ENCODE measurements at places on chromosomes 4 and X.

DNA sequence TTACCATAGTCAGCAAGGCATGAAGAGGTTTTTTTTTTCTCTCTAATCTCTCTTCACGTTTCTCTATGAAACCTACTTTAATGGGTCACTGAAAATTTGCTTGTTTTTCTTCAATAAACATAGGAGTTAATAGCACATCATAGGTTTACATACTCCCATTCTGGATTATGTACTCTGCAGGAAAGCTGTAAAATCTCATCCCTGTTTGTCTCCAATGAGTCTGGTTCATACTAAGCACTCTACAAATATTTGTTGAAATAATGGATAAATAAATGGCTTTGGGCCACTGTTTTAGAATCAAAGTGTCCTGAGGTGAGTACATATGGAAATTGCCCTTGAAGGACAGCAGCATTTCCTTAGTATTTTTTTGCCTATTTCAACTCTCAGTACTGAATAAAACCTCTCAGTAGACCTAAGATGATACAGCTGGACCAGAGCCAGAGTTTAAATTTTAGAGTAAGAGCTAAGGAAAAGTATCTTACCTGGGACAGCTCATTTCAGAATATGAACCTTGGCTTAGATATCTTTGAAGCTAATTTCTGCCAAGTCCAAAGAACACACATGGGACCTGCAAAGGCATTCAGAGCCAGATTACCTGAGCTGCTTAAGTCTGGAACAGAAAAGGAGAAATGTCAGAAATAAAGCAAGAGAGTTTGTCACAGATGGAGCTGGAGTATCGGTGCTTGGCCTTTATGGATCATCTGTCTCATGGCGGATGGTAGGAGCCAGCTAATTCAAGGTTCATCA, 34.4 kb downstream of the PF4 start:
- no peak for ATAC-seq

GRCh38 chr4:3810111-3810680, 44.0 kb downstream of the ADRA2C start:
- ATAC-seq = no peak

GRCh38 chr4:26252349-26253025, 68.3 kb upstream of the RBPJ start:
- peak; percentile 99 for ATAC-seq

DNA sequence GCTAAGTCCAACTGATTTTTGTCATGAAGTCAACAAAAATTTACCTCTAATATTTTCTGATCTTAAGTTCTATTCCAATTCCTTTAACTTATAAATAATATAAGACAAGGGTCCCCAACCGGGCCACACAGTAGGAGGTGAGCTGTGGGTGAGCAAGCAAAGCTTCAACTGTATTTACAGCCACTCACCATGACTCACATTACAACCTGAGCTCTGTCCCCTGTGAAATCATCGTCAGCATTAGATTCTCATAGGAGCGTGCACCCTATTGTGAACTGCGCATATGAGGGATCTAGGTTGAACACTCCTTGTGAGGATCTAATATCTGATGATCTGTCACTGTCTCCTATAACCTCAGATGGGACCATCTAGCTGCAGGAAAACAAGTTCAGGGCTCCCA, 227.4 kb downstream of the MAPK10 start:
- ATAC-seq = no peak

DNA sequence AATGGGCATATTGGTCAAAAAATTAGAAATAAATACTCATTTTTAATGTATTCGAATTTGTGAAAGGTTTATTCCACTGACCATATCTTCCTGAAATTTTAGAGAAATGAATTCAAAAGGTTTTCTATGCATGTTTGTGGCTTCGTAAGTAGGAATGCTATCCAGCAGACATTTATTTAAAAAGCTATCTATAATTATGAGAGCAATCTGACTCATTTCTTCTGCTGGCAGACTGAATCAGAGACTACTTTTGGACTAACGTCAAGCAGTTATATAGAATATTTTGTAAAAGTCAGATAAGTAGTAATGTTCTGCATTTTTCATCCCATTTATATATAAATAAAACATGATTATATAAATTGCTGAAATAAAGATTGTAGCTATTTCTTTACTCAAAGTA, 125.0 kb downstream of the SPCS3 start:
- ATAC-seq = no peak

Data from activated T-helper 17 cell treated with anti-CD3 and anti-CD28 coated beads, Interleukin-2, amount 50 U/mL, for 72 hours (primary cell).